Caco-2 (cell line): ENCODE measurements at places on chromosomes 3 and 15.
A peak's percentile ranks its signal among the peaks of the same experiment; 100 is the strongest.

GRCh38 chr3:46672349-46672695 is 21.2 kb downstream of the ALS2CL start:
- no peak for DNase-seq

DNA sequence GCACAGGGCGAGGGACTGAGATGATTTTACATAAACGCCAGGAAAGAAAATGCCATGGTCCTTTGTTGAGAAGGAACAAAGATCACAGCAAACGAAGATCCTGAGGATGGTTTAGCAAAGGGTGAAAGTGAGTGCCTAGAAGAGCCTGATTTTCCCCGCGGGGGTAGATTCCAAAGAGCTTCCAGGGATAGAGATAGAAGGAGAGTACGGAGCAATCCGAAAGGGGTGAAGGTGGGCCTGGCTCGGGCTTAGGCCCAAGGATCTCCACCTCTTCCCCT is 977 bp downstream of the CDC25A start:
- no peak for DNase-seq

DNA sequence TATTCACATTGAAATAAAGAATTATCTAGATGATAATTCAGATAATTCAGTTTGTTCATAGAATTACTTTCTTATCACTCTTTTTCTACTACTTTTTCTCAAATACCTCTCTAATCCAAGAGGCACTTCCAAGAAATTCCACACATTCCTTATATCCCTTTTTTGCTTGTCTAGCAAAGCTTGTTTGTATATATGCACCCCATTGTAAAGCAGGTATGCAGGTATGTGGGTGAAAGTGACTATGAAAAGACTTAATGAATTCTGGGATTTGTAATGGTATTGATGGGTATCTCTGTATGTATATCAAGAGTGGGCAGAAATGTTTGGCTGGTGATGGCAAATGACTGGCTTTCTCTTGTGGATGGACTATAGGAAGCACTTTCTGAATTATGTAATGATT is 94.1 kb upstream of the FGF7 start:
- DNase-seq, result no peak

GRCh38 chr3:146163584-146163983 is 2.6 kb upstream of the PLOD2 start:
- no peak for DNase-seq

GRCh38 chr15:40048211-40048792 is 9.3 kb upstream of the SRP14 start:
- DNase-seq, result no peak

- DNase-seq, result no peak
Observed at GRCh38 chr3:50671331-50671730, 3.4 kb upstream of the DOCK3 start.

GRCh38 chr3:11155341-11156025 is 1.2 kb downstream of the HRH1 start:
- peak; percentile 65 for DNase-seq

DNA sequence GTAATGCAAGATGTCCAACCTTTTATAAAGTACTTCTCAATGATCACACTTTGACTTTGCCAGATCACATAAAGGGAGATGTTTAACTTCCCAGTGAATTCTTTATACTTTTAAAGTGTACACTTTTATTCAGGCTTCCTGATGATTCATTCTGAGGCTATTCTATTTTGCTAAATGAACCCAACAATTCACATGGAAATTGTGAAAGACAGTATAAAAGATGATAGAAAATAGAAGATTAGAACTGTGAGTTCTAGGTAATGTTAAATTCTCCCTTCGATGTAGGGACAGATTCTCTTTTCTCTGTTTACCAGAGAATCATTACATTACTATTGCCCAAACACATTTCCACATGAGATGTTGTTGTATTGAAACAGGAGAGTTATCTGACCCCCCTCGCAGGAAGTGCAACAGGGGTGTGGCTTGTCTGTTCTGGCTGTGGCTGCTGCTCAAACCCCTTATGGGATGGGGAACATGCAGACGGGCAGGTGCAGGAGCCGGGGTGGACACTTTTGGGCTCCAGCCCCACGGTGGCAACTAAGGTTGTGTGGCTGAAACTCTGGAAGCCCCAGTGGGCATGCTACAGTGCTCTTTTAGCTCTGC is 131.3 kb upstream of the LRTM1 start:
- no peak for DNase-seq

DNA sequence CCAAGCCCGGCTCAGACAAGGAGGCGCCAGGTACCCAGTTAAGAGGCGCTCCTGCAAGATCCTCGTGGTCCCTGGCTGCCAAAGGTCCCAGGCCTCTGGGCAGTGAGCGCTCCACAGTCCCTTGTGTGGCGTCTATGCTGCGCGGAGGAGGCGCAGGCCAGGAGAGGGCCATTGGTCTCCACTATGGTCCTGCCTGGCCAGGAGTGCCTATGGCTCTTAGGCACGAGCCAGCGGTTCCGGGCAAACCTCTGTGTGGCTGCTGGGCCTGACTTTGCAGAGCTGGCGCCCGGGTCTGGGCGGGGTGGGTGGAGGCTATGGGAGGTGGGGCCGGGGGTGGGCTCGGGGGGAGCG is 660 bp upstream of the ADAMTSL3 start:
- no peak for DNase-seq

- DNase-seq, result no peak
Observed at GRCh38 chr3:172036541-172037215, 2.7 kb upstream of the FNDC3B start.

GRCh38 chr3:173465112-173465511 is 67.6 kb downstream of the NLGN1 start:
- DNase-seq, result no peak

DNA sequence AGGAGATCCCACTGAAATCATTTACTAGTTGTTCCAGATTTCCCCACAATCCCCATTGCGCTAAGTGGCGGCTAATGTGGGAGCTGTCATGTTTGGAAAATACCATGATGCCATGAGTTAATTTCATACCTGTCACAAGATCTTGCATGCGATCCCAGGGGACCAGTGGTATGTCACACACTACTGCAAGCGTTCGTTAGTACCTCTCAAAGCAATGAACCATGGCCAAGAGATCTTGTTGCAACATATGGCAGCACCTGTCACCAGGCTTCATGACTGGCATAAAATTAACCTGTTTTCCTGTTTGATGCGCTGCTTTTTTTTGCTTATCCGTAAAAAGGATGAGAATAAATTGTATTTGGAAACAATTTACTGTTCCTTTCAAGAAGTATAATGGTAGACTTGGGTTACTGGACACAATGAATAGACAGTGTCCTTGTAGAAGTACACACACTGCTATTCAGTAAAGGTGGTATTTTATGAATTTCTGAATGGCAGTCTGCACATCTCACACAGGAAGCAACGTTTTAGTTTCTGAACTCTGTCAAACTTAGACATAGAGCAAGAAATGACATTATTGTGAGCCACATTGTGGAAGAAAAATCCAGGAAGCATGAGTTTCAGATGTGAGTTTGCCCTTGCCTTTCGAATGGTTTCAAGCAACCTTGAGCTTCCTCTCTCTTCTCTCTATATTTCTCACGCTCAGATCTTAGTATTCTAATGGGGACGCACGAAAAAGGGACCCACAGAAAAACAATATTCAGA is 81.9 kb downstream of the CHL1 start:
- DNase-seq, result no peak

DNA sequence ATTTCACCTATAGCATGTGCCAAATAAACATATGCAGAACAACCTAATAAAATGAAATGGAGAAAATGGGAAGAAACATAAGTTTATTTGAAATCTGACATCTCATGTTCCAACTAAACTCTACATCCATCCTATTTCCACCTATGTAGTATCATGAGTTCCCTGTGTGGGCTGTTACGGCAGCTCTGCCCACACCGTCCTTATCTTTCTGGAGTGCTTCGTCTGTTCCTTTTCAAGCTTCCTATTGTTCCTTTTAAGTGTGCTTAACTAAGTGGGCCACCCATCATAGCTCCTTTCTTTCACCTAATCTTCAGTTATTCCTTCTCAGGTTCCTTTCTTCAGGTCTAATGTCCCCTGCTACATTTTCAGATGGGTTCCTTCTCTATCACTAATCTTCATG is 17.3 kb downstream of the RYR3 start:
- no peak for DNase-seq

- no peak for DNase-seq
Observed at GRCh38 chr3:11671648-11672100, 28.0 kb upstream of the VGLL4 start.

DNA sequence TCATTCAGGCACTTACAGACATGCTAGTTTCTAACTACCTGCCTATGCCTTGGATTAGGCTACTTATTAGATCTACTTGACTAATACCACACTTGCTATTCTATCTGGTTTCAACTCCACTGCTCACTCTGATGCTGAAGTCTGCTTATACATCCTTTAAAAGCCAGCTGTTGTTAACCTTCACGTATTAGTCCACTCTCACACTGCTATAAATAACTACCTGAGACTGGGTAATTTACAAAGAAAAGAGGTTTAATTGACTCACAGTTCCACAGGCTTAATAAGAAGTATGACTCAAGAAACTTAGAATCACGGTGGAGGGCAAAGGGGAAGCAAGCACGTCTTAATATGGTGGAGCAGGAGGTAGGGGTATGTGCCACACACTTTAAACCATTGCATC is 47.7 kb upstream of the ANKRD28 start:
- DNase-seq, result no peak

GRCh38 chr15:43266834-43267233 is at the start of gene TGM5:
Gene TGM5, minus strand, starts transcription at chr15:43266928. Its CDS starts 79 bp downstream, at chr15:43266849.
- no peak for DNase-seq

- DNase-seq, result peak; percentile 62
Observed at GRCh38 chr3:42535981-42536784, 33.7 kb downstream of the VIPR1 start.

- DNase-seq, result no peak
Observed at GRCh38 chr15:77738038-77738370, 105.3 kb upstream of the LINGO1 start.

DNA sequence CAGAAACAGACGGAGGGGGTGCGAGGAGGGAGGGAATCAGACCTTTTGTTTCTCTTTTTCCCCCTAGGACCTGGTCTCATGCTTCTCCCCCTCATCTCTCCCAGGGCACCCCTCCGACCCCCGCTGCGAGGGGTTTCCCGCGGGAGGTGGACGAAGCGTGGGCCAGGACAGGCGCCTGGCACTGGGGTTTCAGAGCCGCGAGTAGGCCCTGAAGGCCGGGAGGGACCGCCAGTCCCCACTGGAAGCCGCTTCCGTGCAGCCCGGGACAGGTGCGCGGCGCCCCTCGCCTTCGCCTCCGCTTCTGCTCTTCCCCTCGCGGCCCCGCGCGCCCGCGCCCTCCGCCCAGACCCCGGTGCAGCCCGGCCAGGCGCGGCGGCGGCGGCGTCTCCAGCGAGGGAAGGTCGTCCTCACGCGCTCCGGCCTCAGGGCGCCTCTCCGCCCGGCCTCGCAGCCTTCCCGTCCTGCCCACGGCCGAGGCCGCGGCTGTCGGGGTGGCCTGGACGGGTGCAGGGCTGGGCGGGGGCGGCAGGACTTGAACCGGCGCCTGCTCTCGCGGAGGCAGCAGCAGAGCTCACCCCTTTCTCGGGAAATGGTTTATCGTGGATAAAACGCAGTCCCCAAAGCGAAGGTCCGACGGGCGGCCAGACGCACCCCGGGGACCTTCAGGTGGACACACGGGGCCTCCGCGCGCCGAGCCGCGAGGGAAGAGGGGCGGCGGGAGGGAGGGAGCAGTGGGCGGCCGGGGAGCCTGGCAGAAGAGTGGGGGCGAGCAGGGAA is 31.5 kb upstream of the ADAMTS17 start:
- no peak for DNase-seq

- no peak for DNase-seq
Observed at GRCh38 chr3:12681943-12682390, 18.1 kb upstream of the RAF1 start.

DNA sequence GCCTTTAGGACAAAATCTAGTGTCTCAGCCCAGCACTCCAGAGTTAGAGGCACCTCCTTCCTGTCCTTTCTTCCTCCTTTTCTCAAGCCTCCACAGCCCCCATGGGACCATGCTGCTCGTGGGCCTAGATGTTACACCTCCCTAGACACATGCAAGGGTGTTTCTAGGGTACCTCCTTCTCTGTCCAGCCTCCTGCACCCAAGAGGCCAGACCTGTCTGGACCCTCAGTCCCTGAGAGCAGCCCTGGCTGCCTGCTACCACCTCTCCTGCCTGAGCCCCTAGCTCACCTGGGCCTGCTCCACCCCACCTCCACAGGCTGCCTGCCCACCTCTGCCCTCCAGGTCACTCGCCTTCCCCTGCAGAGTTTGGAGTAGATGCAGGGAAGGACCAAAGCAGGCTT is 5.2 kb downstream of the LOXL1 start:
- no peak for DNase-seq

GRCh38 chr3:135082706-135083105 is 287.6 kb downstream of the EPHB1 start:
- no peak for DNase-seq

GRCh38 chr3:192899540-192899982 is 18.1 kb downstream of the MB21D2 start:
- no peak for DNase-seq

DNA sequence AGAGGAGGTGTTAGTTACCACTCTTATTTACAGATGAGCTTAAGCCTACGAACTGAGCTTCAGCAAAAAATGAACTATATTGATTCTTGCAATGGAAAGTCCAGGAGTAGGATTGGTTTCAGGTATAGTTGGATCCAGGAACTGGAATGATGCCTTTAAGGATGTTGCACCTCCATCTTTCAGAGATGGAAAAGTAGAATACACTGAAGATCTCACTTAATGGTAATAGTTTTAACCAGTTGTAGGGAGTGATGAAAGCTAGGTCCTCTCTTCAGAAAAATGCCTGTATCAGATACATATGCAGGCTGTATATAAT is 2.5 kb downstream of the SLC28A1 start:
- no peak for DNase-seq

DNA sequence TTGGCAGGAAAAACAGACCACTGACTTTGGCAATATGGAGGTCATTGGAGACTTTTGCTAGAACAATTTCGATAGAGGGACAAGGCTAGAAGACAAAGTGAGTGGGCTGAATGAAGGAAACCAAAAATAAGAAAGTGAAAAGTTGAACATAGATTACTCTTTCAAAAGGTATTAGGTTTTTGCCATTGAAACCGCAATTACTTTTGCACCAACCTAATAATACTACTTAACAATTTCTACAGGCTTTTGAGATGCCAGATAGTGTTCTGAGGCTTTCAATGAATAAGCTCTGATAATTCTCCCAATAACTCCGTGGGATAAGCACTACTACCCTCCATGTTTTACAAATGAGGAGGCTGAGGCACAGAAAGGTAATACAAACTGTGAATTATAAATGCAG is 85.0 kb downstream of the MDFIC2 start:
- DNase-seq, result no peak

GRCh38 chr3:190205739-190206138 is 85.0 kb upstream of the P3H2 start:
- no peak for DNase-seq

- no peak for DNase-seq
Observed at GRCh38 chr15:48389691-48390143, 58.5 kb downstream of the DUT start.

- DNase-seq, result no peak
Observed at GRCh38 chr3:28053759-28054158, 187.7 kb upstream of the CMC1 start.

DNA sequence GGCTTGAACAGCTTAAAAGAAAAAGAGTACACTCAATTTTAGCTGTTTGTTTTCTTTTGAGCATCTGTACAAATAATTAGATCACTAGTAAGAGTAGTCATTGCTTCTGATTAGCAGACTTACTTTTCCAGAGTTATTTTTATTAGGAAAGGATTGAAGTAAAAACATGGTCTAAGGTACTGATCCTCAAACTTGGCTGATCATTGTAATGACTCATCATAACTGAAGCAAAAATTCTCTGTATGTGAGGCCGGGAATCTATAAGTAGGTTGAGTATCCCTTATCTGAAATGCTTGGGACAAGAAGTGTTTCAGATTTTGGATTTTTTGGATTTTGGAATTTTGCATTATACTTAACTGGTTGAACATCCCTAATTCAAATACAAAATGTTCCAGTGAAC is 12.4 kb downstream of the NMD3 start:
- DNase-seq, result no peak
